ENCODE measurements at places on chromosomes 1 and 21.

- no peak for DNase-seq
Measured at GRCh38 chr21:31426235-31426797, 82.3 kb upstream of the TIAM1 start.

DNA sequence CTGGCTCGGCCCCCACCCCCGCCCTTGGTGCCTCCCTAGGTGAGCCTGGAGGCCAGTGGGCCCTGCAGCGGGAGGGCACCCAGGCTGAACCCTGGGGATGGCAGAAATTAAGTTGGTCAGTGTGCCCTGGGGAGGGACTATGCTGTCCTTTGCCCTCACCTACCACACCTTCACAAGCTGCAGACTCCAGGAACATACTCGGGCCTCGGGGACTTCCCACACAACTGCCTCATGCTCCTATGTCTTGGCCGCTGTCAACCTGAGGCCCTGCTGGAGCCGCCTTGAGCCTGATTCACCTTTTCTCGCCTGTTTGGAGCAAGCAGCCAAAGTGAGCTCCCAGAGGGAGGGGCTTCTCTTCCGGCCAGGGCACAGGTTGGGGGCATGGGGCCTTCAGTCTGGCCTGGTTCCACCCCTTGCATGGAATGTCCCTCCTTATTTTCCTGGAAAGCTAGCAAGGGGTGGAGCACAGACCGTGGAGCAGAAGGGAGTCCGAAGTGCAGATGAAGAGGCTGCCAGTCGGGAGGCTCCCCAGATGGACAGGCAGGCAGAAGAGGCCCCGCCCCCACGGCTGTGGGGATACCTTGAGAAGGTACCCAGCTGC, 24.7 kb downstream of the KNCN start:
- no peak for DNase-seq

GRCh38 chr1:156508205-156508954, 7.8 kb upstream of the MEF2D start:
- peak; percentile 43 for DNase-seq

DNA sequence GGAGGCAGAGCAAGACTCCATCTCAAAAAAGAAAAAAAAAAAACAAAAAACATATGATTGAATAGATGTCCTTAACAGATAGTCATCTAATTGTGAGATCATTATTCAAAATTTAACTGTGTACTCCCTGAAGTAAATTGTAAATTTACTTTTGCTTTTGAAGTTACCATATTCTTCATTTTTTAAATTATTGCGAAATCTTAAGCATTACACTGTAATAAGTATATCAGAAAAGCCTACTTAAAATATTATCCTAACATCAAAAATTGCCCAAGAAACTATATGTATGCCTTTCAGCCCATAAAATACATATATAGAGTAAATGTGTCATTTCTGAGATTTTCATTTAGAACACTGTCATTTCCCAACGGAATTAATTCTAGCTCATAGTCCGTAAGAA, 91.9 kb downstream of the AK5 start:
- DNase-seq = no peak

DNA sequence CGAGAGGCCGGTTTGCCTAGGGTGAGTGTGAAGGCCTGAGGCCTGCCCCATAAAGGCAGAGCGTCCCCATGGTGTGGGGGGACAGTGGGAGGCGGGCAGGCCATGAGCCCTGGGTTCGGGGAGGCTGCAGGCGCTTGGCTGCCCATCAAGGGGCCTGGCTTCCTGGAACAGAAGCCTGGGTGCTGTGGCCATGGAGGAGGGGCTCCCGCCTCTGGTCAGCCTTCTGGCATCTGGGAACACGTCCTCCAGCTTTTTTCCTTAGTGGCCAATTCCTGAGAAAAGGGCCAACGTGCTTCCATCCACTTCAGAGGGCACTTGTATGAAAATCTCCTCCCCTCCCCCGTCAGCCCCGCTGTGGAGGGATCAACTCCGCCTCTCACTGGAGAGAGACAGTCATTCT, 58.7 kb downstream of the PRDM16 start:
- no peak for DNase-seq

DNA sequence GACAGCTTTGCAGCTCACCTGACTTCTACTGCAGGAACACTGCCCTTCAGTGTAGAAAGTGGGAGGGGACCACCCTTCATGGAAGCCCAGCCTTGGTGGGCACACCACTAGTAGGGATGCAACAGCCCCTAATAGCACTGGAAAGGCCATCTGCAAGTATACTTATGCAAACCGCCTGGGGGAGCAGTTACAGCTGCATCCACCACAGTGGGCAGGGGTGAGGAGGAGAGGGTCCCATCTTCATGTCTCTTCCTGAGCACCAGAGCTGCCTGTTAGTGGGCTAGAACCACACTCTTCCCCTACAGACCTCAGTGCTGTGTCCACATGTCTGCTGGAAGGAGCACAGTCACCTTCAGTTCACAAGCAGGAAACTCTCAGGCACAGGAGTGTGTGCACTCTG, 66.2 kb upstream of the LHX8 start:
- DNase-seq = no peak

- DNase-seq = no peak
Measured at GRCh38 chr1:77950873-77951272, 28.0 kb downstream of the FUBP1 start.

- no peak for DNase-seq
Measured at GRCh38 chr1:203655671-203656070, 29.0 kb downstream of the ATP2B4 start.

DNA sequence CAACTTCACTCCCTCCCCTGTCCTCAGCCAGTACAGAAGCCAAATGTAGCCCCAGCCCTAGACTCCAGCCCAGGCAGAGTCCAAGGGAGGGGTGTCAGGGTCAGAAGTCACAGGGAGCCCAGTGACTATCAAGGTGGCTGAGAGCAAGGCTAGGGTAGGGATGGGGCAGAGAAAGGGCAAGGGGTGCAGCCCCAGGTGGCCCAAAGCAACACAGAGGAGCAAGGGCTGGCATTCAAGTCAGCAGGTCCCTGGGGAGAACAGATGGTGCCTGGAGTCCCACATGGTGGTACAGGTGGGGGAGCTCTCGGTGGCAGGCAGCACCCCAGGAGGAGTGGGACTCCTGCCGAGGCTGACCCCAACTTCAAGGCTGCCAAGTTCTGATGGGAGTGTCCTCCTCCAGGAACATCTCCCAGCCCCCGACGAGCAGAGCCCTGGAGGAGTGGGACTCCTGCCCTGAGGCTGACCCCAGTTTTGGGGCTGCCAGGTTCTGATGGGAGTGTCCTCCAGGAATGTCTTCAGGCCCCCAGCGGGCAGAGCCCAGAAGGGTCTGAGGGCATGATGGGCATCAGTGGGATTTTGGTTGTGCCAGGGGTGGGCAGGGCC, 3.7 kb upstream of the DVL1 start:
- DNase-seq = no peak

DNA sequence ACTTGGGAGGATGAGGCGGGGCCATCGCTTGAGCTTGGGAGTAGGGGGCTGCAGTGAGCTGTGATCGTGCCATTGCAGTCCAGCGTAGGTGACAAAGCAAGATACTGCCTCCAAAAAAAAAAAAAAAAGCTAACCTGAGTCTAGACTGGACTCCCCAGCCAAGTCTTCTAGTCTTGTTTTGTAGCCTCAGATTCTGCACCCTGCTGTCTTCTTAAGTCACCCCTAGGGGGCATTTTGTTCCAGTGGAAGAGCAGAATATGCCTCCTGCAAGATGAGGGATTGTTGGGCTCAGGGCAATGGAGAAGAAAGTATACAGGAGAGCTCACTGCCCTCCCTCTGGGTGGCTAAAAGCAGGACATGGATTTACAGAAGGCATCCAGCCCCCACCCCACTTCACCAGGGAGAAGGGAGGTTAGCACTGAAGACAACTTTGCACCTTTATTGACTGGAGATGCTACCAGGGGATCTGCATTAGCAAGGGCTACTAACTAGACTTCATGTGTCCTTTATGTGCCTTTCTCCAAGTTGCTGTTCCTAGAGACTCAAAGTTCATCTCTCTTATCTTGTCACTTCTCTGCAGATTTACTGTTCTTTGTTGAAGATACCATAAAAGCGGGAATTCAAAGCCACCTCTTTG, 15.3 kb upstream of the RNF187 start:
- DNase-seq = no peak

- DNase-seq = no peak
Measured at GRCh38 chr1:9291914-9292360, 757 bp upstream of the SPSB1 start.

DNA sequence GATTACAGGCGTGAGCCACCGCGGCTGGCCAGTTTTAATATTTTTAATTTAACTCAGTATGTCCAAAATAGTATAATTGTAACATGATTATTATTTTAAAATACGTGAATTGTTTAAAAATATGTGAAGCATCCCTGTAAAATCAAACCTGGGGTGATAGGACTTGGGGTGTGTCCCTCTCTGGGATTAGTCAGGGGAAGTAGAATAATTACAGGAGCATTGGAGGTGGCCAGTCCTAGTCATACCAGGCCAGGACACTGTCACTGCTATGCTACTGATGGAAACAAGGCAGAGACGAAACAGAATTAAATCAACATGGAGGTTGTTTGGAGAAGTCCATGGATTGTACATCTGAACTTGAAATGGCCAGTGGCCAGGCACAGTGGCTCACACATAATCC, 16.8 kb downstream of the SZRD1 start:
- DNase-seq = no peak

DNA sequence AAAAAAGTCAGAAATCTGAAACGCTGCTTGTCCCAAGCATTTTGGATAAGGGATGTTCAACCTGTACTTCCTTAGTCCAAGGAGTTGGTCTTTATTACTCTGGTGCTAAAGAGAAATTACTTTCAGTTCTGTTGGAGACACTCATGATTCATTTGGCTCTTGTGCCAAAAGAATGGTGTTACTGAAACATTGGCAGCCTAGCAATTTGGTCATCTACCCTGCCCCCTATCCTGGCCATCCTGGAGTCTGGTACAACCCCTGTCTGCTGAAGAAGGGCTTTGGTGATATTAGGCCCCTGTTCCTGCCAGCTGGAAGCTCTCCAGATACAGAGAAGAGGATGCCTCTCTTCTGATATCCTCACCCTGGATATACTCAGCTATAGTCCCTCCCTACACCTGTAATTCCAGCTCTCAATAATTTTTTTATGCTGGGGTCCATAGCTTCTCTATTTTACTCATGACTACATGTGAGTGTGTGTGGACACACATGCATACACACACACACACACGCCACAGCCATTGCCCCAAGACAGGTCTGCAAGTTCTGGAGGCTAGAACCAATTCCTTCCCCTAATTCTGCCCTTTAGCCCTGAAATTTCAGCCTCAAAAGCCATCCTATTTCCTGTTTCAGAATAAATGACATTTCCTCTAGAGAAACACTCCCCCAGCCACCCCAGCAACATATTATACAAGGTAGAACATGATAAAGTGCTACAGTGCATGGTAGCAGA, 40.0 kb downstream of the LHX8 start:
- DNase-seq = no peak

DNA sequence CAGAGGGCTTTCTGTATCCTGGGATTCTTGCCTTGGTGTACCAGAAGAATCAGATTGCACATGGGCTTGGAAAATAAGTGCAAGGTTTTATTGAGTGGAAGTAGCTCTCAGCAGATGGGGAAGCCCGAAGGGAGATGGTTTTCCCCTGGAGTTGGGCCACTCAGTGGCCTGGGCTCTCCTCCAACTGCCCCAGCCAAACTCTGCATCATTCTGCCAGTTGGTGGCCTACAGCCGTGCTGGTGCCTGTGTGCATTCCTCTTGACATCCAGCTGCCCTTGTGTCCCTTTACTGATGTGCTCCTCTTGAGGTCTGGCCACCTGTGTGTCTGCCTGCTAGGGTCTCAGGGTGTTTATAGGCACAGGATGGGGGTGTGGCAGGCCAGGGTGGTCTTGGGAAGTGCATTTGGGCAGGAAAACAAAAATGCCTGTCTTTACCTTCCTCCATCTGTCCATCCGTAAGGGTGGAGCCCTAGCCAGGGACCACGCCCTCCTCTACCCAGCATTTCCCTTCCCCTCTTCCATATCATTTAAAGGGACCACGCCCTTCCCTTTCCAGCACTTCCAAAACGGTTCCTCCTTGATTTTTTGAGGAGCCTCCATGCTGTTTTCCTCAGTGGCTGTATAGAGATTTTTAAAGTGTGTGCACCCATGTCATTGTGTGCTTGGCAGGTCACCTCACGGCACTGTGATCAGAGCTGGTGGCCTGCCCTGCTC, 18.9 kb downstream of the SNAP47 start:
- no peak for DNase-seq

GRCh38 chr1:47443530-47444296, 5.9 kb downstream of the FOXD2 start:
- DNase-seq = no peak

GRCh38 chr1:45721207-45721606, 29.2 kb downstream of the IPP start:
- no peak for DNase-seq

DNA sequence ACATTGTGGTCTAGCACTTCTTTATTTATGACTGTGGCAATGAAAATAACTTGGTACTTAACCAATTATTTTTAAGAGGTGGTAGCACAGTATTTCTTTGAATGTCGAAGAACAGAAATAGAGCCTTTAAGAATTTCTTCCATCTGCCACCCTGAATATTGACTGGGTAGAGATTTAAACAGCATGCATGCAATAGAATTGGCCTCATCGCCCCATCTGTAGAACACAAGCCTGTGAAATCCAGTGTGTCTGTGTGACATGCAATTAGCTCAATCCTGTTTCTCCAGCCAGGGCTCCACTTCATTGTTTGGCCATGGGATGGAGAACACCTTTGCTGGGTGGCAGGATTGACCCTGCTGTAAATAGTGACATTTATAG, 17.1 kb upstream of the KLHDC8A start:
- DNase-seq = no peak

GRCh38 chr1:11492235-11492634, 13.3 kb downstream of the DISP3 start:
- no peak for DNase-seq

Measured in activated CD8-positive, alpha-beta memory T cell treated with anti-CD3 and anti-CD28 coated beads, Interleukin-2, amount 50 U/mL, for 4 hours (primary cell).